ENCODE measurements at places on chromosomes 11 and 22.

GRCh38 chr11:69832561-69833413 lies 13.6 kb upstream of the FGF3 start:
- no peak for DNase-seq

DNA sequence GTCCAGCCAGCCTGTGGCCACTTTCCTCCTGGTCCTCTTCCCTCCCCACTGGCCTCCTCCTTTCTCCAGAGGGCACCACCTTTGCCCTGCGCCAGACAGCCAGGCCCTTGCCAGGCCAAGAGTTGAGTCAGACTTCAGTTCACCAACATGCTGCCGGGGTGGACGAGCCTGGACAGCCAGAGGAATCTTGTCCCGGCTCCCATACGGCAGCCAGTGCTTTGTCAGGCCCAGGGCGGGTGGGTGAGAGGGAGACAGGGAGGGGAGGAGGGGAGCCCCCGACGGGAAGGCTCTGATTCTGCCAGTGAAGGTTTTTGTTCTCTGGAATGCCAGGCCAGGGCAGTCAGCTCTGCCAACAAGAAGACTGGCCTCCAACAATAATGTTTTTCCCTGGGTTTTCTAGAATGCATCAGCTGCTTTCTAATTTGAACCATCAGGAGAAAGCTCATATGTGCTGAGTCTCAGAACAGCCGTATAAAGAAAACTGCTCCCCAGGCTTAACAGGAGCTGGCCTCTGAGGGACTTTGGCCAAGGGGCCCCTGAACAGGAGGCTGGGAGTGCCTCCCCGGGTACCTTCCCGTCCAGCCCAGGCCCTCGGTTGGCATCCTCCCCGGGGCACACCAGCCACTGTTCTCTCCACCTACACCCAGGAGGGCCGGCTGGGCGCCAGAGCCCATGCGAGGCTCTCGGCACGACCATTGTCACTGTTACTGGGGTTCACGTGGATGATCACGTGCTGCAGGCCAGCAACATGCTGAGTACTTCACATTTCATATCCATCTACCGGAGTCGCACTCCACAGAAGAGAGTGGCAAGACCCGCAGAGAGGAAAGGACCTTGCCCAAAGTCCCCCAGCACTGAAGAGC lies 28.6 kb downstream of the LIF start:
- no peak for DNase-seq

GRCh38 chr11:111186308-111186915 lies 59.1 kb upstream of the POU2AF2 start:
- no peak for DNase-seq

- no peak for DNase-seq
These were observed 45.1 kb downstream of the C11orf96 start for GRCh38 chr11:43987384-43988039.

DNA sequence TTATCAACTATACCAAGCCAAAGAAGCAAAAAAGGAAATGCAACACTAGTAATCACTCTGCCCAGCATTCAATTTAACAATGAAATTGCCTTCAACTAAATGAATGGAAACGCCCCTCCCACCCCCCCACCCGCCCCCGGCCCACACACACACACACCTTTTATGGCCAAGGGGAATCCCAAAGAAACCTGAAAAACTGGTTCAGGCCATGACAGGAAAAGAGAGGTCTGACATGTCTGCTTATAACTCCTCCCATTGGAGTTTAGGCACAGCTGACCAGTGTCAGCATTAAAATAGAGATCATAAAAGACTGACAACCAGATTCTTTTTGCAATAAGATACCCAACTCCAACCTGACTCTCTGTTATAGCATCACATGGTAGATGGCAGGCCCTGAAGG lies 42.6 kb downstream of the ACER3 start:
- peak; percentile 59 for DNase-seq

- peak; percentile 15 for DNase-seq
These were observed 35.0 kb upstream of the EHF start for GRCh38 chr11:34585735-34586487.

DNA sequence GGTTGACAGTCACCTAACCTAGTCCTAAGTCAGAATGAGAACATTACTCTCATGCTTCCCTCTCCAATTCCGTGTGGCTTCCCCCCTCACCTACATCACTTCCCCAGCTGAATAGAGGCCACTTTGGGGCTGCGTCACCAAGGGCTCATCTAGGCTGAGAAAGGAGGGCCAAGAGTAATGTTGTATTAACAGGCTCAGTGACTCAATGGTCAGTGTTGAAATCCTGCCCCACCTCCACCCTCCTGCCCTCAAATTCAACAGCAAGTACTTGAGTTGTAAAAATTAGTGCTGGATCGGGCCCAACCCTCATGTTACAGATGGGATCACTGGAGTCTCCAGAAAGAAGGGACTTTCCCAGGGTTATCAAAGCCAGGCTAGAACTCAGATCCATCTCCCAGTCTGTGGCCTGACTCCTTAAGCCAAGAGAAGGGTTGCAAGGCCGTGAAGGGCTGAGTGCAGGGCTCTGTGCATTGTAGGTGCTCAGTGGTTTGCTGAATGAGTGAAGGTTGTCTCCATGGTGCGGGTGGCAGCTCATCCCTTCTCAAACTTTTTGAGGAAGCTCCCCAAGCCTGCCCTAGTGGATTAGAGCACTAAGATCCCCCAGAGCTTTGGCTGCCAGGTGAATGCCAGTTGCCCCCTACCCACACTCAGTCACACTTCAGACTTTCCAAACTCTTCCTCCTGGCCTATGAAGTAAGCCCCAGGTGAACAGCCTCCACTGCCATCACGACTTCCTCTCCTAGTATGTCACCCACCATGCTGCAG lies 3.2 kb downstream of the DGAT2 start:
- no peak for DNase-seq

DNA sequence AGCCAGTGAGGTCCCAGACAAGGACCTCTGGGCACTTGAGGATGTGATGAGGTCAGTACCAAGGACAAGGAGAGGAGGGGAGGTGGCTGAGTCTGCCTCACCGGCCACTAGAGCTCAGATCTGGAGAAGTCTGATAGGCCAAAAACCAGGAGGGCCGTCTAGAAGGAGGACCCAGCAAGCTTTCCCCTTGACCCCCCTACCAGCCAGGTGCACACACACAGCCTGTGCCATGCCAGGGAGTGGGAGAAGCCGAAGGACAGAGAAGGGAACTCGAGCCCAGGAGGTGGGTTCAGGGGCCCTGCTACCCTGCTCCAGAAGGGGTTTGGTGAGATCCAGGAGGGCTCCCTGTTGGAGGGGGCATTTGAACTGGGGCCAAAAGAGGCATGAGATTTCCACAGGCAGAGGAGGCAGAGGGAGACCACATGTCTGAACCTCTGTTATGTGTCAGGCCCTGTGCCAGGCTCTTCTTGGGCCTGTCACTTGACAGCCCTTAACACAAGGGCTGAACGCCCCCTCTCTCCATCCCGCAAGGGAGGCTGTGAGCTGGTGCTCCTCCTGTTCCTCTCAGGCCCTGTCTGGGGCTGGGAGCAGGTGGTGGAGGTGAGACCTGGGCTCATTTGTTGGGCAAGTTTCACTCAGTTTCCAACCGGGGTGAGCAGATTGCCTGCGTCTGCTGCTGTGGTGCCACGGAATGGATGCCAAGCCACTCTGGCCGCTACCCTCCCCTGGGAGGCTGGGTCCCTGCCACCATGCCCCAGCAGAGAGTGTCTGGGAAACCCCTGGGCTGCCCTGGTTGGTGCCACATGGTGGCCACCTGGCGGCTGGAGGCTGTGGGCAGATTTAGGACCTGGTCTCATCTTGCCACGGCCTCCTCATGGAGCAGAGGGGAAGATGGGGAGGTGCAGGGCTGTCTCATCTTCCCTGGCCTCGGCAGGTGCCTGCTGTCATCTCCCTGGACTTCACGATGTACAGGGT lies 65.2 kb downstream of the MPPED1 start:
- DNase-seq = no peak

DNA sequence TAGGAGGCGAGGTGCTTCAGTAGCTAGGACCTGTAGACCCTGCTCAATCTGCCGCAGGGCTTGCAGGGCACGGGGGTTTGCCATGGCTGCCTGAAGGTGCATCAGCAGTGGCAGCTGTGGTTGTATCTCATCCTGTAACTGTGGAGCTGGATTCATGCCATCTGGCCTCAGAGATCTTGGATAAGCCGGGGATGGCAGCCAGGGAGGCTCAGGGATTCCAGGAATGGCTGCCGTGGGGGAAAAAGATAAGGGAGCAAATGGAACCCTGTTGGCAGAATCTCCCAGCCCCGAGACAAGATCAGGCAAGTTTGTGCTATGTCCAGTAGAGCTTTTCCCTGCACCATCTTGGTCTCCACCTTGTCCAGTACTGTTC lies 1.8 kb downstream of the UBQLN3 start:
- DNase-seq = no peak

GRCh38 chr11:78110351-78110750 lies 29.1 kb downstream of the ALG8 start:
- DNase-seq = no peak

- no peak for DNase-seq
These were observed 516 bp upstream of the SERPINH1 start for GRCh38 chr11:75561426-75562047.

DNA sequence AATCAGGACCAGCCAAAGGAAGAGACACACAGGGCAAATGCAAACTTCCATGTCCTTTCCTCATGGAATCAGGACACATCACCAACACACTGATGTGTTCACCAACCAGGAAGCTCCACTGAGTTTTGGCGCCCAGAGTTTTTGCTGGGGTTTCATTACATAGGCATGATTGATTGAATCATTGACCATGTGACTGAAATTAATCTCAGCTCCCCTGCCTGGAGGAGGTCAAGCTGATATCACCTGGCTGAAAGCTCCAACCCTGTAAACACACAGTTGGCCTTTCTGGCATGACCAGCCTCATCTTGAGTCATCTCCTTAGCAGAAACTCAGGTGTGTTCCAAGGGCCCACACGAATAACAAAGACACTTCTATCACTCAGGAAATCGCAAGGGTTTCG lies 133.2 kb downstream of the TRIM29 start:
- no peak for DNase-seq

DNA sequence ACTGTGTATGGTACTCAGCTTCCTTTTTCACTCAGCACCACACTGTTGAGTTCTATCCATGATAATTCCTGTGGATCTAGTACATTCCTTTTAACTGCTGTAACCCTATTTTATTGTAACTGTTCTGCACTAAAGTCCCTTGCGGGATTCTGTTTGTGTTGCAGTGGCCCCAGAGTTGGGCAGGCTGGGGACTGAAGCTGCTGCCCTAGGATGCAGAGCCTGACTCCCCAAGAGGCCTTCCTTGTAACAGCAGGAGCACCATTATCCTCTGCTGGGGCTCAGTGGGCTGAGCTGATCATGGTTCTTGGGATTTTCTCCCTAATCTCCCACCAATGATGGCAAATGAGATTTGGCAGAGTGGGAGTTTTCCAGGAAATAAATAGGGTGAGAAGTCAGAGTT lies 77.7 kb downstream of the CABIN1 start:
- DNase-seq = no peak

DNA sequence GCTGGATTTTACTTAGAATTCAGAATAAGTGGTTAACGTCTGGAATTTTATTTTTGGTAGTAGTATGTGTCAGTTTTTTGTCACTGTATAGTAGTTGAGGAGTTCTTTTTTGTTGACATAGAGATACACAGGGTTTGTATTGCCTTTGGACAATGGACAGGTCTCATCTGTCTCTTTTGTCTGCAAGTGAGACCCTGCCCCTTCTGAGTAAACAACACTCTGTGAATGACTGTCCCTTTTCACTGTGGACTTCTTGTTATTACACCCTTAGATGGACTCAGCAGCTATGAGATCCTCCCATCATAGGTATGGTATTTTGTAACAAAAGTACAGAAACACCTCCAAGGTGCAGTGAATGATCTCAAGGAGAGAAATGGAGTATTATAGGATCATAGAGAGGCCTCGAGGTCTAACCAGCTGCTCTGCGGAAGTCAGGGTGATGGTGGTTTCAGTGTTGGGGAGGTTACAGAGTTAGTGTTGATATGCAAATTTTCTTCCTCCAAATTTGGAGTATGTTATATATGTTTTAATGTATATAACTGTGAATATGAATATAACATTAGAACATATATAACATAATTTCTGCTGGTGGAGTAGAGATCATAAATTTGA lies 7.8 kb downstream of the PPP6R3 start:
- DNase-seq = peak; percentile 79

Measured in LNCaP clone FGC (cell line).